ENCODE measurements at places on chromosomes 5 and 9.

GRCh38 chr5:1772634-1773033 lies 27.0 kb downstream of the MRPL36 start:
- no peak for DNase-seq

DNA sequence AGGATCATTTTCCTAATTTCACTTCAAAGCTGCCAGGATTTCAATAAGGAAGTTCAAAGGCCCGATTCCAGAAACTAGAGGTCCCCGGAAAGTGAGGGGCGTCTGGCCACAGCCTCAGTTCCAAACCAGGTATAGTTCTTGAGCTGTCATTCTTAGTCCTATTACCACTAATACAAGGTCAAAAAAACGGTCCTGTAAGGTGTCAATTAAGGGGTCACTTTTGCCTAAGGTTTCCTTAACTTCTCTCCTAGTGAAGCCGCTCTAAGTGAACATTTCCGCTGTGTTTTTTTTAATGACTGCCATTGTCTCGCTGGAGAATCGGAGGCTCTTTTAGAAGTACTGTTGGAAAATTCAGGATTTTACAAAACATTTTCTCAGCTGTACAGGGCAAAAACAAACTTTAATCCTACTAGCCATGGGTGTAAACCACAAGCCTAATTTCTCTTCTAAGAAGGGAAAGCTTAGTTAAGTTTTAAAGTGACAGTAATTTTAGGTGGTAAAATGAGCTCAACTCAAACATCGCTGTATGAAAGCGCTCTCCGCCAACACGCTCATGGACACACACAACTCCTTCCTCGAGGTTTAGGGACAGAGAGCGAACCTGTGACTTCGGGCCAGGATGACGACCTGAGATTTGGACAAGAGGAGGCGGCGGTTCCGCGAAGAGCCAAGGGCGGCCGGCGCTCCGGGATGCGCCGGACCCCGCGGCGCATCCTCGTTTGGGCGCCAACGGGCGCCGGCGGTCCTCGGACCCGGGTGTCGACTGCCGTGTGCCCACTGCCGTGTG lies 76.7 kb upstream of the IFNE start:
- no peak for DNase-seq

- DNase-seq, result no peak
Measured at GRCh38 chr5:174082286-174082685, 36.8 kb downstream of the NSG2 start.

- DNase-seq, result no peak
Measured at GRCh38 chr9:109510506-109510905, 12.4 kb upstream of the PTPN3 start.

GRCh38 chr5:78293851-78294247 lies 649 bp downstream of the AP3B1 start:
- no peak for DNase-seq

- DNase-seq, result no peak
Measured at GRCh38 chr5:105506692-105507277, 1944.2 kb upstream of the NUDT12 start.

DNA sequence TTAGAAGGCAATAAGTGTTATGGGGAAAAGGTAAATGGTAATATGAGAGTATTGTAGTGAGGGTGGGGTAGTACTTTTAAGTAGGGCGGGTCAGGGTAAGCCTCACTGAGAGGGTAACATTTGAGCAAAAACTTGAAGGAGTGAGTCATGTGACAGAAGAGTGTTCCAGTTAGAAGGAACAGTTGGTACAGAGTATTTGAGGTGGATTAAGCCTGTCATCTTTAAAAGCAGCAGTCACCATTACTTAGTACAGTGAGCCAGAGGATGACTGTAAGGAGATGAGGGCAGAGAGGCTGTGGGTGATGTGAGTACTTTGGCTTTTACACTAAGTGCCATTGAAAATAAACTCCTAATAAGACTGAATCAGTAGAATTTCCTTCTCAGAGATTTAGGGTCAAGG lies 54.8 kb downstream of the UBAP1 start:
- no peak for DNase-seq

- DNase-seq, result no peak
Measured at GRCh38 chr5:73253047-73253660, 80.2 kb downstream of the TMEM174 start.

DNA sequence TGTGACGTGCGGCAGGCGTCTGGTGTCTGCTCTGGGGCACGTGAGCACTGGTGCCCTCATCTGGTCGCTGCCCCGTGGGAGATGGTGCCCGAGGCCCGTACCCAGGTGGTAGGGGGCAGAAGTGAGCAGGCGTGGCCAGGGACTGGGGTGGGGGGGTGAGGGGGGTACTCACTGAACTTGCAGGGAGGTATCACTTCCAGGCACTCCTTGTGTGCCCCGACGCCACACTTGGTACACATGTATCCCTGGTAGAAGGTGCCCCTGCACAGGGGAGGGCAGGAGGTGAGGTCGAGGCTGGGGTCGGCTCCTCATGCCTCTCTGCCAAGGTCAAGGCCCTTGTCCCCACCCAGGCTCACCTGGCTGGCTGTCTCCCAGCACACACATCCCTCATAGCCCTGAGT lies 45.2 kb upstream of the SARDH start:
- no peak for DNase-seq

- no peak for DNase-seq
Measured at GRCh38 chr9:101326501-101326900, 58.3 kb downstream of the BAAT start.

DNA sequence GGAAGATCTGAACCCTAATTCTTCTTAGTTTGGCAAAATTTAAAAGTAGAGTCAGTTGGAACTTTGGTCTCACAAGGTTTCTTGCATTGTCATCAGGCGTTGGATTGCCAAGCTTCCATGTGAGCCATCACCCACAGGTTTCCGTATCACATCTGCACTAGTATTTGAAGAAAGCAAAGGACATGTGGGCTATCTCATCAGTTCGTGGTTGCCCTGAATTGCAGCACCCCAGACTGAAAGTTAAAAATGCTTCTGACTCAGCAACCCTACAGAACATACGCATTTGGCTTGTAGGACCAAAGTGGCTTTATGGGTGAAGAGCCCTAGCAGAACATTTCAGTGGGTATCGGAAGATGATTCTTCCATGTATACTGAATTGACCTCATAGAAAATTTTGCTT lies 358.0 kb downstream of the ENC1 start:
- DNase-seq, result no peak

GRCh38 chr9:115261656-115262081 lies 143.7 kb upstream of the TNC start:
- DNase-seq, result no peak

DNA sequence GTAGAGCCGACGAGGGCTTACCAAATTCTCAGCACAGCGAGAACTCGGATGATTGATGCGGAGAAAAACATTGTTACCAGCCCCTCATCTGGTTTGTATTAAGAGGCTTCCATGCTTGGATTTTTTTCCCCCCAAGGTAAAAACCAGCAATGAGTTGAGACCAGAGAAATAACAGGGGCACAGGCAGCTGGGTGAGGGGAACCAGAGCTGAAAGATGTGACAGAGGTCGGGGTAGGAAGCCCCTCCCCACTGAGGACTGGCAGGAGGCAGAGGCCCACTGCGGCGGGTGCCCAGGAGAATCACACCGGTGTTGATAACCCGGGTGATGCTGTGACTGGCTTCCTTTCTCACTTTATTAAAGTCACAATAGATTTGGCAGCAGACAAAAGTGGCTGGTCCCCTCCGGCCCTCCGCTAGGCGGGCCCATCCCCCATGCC lies 116.5 kb upstream of the PHYKPL start:
- no peak for DNase-seq

- DNase-seq, result no peak
Measured at GRCh38 chr5:56264417-56265025, 31.4 kb upstream of the ANKRD55 start.

- DNase-seq, result no peak
Measured at GRCh38 chr9:14320271-14321181, 6.6 kb upstream of the NFIB start.

DNA sequence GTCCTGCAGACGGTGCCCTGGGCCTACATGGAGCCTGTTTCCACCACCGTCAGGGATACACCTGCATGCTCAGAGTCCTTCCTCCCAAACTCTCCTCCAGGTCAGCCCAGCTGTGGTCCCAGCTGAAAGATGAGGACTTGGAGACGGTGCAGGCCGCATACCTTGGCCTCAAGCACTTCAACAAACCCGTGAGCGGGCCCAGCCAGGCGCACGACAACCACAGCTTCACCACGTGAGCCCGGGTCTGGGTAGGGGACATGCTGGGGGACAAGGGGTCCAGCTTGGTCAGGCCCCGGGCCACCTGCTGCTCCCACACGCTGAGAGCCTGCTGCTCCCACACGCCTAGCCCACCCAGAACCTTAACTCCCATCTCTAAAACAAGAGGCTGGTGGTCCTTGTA lies 16.6 kb upstream of the CARD19 start:
- DNase-seq, result no peak

DNA sequence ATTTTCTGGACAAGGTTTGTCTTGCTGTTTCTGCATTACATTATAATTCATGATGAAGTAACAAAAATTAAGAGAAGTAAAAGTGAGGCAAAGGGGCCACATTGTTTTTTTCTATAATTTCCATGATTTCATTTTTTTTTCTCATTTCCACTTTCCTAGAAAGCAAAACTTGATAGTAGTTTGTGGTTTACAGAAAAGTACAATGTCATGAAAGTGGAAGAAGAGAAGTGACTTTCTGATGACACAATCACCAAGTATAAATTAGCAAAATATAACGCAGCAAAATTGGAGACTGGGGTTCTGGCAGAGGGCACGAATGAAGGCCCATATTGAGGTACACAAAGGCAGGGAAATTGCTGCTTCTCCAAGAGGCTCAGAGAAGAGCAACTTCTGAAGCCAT lies 5.0 kb upstream of the IFNA14 start:
- DNase-seq, result no peak

DNA sequence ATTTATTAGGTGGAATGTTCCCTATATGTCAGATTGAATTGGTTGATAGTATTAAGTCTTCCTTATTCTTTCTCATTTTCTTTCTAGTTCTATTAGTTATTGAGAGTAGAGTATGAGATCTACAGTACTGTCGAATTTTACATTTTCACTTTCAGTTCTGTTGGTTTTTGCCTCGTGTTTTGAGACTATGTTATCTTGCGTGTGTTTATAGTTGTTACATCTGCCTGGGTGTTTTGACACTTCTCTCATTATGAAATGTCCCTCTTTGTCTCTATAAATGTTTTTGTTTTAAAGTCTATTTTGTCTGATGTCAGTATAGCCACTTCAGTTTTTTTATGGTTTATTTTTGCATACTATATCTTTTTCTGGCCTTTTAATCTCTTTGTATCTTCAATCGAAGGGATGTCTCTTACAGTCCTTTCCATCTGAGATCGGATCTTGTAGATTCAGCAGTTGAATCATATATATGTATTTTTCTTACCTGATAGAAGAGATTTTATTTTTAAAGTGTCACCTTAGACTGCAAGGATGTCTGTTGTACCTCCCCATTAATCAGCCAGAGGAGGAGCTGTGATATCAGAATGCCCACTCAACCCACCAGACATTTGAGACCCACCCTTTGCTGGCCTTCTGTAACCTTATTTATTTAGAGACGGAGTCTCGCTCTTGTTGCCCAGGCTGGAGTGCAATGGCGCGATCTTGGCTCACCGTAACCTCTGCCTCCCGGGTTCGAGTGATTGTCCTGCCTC lies 20.7 kb downstream of the EHMT1 start:
- DNase-seq, result no peak

DNA sequence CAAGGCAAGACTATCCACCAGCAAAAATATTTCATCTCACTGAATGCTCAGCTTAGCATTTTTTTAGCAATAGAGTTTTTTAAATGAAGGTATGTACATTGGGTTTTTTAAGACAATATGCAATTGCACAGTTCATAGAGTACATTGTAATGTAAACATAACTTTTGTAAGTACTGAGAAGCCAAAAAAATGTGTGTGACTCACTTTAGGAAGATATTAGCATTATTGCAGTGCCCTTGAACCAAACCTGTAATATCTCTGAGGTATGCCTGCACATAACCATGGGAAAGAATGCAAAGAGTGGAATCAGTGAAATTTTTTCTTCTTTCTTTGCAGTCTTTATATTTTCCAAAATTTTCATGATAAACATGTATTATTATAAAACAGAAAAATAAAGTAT lies 1533.3 kb upstream of the WWC1 start:
- no peak for DNase-seq

DNA sequence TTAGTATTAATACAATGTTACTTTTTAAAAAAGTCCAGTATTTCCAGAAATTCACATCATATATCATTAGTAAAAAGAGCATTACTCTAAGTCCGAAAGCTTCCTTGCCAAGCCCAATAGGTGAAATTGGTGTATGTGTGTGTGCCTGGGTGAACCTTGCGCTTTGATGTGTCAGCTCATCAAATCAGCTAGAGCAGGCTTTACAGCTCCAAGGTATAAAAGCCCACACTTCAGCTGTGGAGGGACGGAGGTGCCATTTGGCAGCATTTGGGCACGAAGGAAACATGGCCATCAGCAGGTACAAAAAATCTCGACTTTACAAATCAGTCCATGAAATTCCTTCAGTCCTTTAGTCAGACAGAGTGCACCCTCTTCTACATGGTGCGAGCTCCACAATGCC lies 76.5 kb upstream of the IL7R start:
- no peak for DNase-seq

GRCh38 chr5:135883441-135883840 lies 12.2 kb downstream of the IL9 start:
- DNase-seq, result no peak

DNA sequence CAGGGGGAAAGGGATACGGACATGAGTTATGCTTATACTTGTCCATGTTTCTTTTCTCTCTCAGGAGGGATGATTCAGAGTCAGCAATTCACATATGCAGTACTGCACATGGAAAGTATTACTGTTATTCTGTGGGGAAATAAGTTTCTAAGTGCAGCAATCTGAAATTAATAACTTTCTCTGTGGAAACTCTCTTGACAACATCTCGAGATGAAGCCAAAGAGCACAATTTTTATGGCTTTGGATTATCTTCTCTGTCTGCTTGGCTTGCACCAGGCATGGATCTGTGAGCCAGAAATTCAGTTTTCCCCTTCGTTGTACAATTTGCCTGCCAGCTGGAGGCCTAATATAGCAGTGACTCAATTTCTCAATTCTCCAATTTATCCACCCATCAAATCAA lies 2.5 kb upstream of the NDFIP1 start:
- DNase-seq, result no peak

GRCh38 chr9:126671381-126671831 lies 57.7 kb downstream of the LMX1B start:
- no peak for DNase-seq

DNA sequence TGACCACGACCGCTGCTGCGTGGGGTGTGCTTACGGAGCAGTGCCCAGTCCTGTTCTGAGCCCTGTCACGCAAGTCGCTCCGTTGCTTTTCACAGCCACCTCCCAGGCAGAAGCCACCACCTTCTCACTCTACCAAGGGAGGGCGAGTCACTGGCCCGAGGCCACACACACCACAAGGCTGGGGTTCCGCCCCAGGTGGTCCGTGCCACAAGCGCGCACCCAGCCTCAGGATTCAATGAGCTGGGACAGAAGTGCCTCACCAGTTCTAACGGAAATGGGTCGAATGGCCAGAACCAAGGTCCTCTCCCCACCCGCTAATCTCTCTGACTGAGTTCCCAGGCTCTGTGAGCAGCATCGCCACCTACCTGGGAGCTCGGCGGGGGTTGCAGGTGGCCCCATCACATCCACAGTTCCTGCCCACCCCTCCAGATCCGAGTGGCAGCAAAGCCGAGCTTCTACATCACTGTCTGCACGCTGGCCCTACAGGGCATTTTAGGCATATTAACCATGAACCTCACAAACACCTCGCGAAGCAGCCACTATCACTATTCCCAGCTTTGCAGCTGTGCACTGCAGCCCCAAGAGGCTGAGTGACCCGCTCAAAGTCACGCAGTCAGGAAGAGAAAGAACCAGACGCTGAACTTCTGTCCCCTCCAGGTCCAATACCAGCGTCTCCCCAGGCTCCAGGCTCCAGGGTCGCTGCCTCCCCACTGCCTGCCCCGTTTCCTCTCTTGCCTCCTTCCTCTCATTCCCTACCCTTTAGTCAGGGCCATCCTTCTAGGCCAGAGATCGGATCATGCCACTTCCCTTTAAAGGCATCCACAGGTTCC lies 92.1 kb upstream of the PHYKPL start:
- no peak for DNase-seq
